ENCODE measurements at places on chromosomes 1 and 21.

DNA sequence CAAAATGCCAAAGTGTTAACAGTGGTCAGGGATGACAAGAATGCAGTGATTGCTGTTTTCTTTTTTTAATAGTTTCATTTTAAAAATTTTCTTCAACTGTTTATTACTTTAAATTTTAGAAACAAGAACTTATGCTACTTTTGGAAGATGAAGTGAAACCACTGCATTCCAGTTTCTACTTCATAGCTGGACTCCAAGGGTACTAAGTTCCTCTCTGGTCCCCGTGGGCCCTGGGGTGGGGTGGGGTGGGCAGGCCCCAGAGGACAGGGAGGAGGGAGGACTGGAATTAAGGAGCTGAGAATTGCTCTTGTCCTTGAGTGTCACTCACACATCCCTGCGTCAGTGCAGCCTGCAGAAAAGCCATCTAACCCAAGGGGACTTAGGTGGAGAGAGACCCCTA lies 97.3 kb downstream of the RAVER2 start:
- no peaks in the 10 kb centered on the region for H3K27me3 ChIP-seq
- no peaks in the 10 kb centered on the region for H3K36me3 ChIP-seq
- DNase-seq, result no peak
- no peak overlapping the region for H3K27ac ChIP-seq

GRCh38 chr1:212313616-212314015 lies 28.4 kb downstream of the PPP2R5A start:
- no peaks in the 10 kb centered on the region for H3K36me3 ChIP-seq
- peaks cover 32% of the 10 kb centered on the region for H3K4me1 ChIP-seq
- no peak overlapping the region for H3K4me3 ChIP-seq
- H3K27ac ChIP-seq, result no peak overlapping the region

- peak overlapping the region; percentile 59 for H3K4me3 ChIP-seq
- no peaks in the 10 kb centered on the region for H3K27me3 ChIP-seq
- peak overlapping the region; percentile 92 for H3K27ac ChIP-seq
- H3K36me3 ChIP-seq, result no peaks in the 10 kb centered on the region
- peaks cover 31% of the 10 kb centered on the region for H3K4me1 ChIP-seq
These were observed 682 bp downstream of the SUCO start for GRCh38 chr1:172533513-172534151.

DNA sequence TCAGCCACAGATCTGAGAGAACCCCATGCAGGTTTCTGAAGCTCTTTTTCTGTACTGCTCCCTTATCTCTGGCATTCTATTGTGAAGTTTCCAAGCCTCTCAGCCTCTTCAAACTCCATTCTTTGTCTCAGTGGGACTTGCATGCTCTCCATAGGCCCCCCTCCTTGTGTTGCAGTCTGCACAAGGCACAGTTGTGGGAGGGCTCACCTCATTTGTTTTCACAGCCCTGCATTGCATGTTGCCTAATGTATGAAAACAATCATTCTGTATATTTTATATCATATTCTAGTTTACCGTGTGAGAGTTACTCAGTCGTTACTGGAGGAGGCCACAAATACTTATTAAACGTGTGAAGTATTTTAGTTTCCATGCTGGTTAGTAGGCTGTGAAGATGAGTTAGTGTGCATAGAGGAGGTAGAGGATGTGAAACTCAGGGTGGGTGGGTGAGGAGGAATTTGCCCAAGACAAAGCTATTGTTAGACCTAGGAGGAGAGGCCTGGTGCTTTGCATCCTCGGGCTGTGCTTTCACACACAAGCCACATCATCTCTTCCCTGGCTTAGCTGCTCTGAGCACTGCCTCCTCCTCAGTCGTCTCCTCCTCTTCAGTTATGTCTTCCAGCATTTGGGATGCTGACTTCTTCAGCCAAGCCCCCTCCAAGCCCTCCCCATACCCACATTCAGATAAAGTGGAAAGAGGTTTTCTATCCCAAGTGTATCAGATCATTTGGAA lies 7.8 kb upstream of the CHI3L2 start:
- no peaks in the 10 kb centered on the region for H3K36me3 ChIP-seq
- no peaks in the 10 kb centered on the region for H3K27me3 ChIP-seq
- H3K27ac ChIP-seq, result no peak overlapping the region
- DNase-seq, result no peak

GRCh38 chr1:156765666-156766065 lies 1.7 kb upstream of the PRCC start:
- H3K27me3 ChIP-seq, result no peaks in the 10 kb centered on the region
- no peak overlapping the region for H3K4me3 ChIP-seq
- peaks cover 7% of the 10 kb centered on the region for H3K36me3 ChIP-seq
- no peak for DNase-seq
- peak overlapping the region; percentile 47 for H3K27ac ChIP-seq
- H3K4me1 ChIP-seq, result peaks cover 29% of the 10 kb centered on the region

GRCh38 chr1:115705085-115705951 lies 63.2 kb downstream of the CASQ2 start:
- no peaks in the 10 kb centered on the region for H3K36me3 ChIP-seq
- H3K27me3 ChIP-seq, result no peaks in the 10 kb centered on the region
- H3K27ac ChIP-seq, result no peak overlapping the region
- DNase-seq, result no peak
- no peak overlapping the region for H3K4me3 ChIP-seq
- no peaks in the 10 kb centered on the region for H3K4me1 ChIP-seq

GRCh38 chr1:243474906-243475305 lies 219.1 kb downstream of the SDCCAG8 start:
- no peaks in the 10 kb centered on the region for H3K36me3 ChIP-seq
- no peak for DNase-seq
- peaks cover 48% of the 10 kb centered on the region for H3K4me1 ChIP-seq
- H3K27ac ChIP-seq, result no peak overlapping the region
- H3K27me3 ChIP-seq, result 0 out of 2 replicates have a peak, but pooled peaks cover 4% of the 10 kb centered on the region
- H3K4me3 ChIP-seq, result peak overlapping the region; percentile 21

GRCh38 chr1:32195972-32196823 lies 4.2 kb upstream of the CCDC28B start:
- H3K27ac ChIP-seq, result no peak overlapping the region
- no peaks in the 10 kb centered on the region for H3K27me3 ChIP-seq
- H3K36me3 ChIP-seq, result peaks cover 41% of the 10 kb centered on the region
- DNase-seq, result no peak
- no peak overlapping the region for H3K4me3 ChIP-seq
- H3K4me1 ChIP-seq, result peaks cover 18% of the 10 kb centered on the region

GRCh38 chr1:31010086-31010989 lies 55.2 kb downstream of the PUM1 start:
- no peak for DNase-seq
- H3K27ac ChIP-seq, result 0 out of 2 replicates have a peak overlapping the region, but pooled peaks have one; percentile 39
- 0 out of 2 replicates have a peak, but pooled peaks cover 7% of the 10 kb centered on the region for H3K36me3 ChIP-seq
- H3K27me3 ChIP-seq, result no peaks in the 10 kb centered on the region
- H3K4me1 ChIP-seq, result peaks cover 32% of the 10 kb centered on the region
